ENCODE measurements at places on chromosomes 2 and 18. TPM values are rescaled to one million over a fixed set of nuclear protein-coding genes. Genes with fewer than 3 reads are reported as not detected.

The RND3 gene
- 70.4 TPM for total RNA-seq

The SELENOI gene
- 35.0 TPM for total RNA-seq

- no peaks in the 10 kb centered on the region for H3K36me3 ChIP-seq
- no peaks in the 10 kb centered on the region for H3K4me1 ChIP-seq
- DNase-seq, result no peak
- no peak overlapping the region for H3K4me3 ChIP-seq
Measured at GRCh38 chr2:171386627-171387026, 47.2 kb downstream of the METTL8 start.

- H3K27me3 ChIP-seq, result no peaks in the 10 kb centered on the region
- H3K36me3 ChIP-seq, result no peaks in the 10 kb centered on the region
- H3K27ac ChIP-seq, result no peak overlapping the region
- no peak for DNase-seq
- no peak overlapping the region for H3K4me3 ChIP-seq
Measured at GRCh38 chr2:23594460-23594825, 209.5 kb downstream of the KLHL29 start.

- no peaks in the 10 kb centered on the region for H3K27me3 ChIP-seq
- no peak for DNase-seq
Measured at GRCh38 chr2:100835006-100835659, 15.2 kb downstream of the NPAS2 start.

GRCh38 chr18:12574494-12575185 is 83.3 kb downstream of the SPIRE1 start:
- no peaks in the 10 kb centered on the region for H3K27me3 ChIP-seq
- H3K27ac ChIP-seq, result no peak overlapping the region
- no peak overlapping the region for H3K4me3 ChIP-seq
- no peaks in the 10 kb centered on the region for H3K36me3 ChIP-seq
- H3K4me1 ChIP-seq, result no peaks in the 10 kb centered on the region

- no peak for DNase-seq
- H3K4me1 ChIP-seq, result no peaks in the 10 kb centered on the region
- no peak overlapping the region for H3K4me3 ChIP-seq
- no peak overlapping the region for H3K27ac ChIP-seq
Measured at GRCh38 chr2:29829841-29830240, 91.5 kb downstream of the ALK start.

- peaks cover 4% of the 10 kb centered on the region for H3K36me3 ChIP-seq
- no peak overlapping the region for H3K27ac ChIP-seq
- no peak overlapping the region for H3K4me3 ChIP-seq
Measured at GRCh38 chr2:239160226-239161143, 240.3 kb downstream of the HDAC4 start.

GRCh38 chr2:190515687-190516086 is 18.8 kb downstream of the NEMP2 start:
- H3K4me1 ChIP-seq, result no peaks in the 10 kb centered on the region
- no peak overlapping the region for H3K4me3 ChIP-seq
- no peaks in the 10 kb centered on the region for H3K36me3 ChIP-seq
- no peak for DNase-seq
- H3K27ac ChIP-seq, result no peak overlapping the region
- H3K27me3 ChIP-seq, result no peaks in the 10 kb centered on the region
